ENCODE measurements at places on chromosomes 3 and 15.
A peak's percentile ranks its signal among the peaks of the same experiment; 100 is the strongest.

DNA sequence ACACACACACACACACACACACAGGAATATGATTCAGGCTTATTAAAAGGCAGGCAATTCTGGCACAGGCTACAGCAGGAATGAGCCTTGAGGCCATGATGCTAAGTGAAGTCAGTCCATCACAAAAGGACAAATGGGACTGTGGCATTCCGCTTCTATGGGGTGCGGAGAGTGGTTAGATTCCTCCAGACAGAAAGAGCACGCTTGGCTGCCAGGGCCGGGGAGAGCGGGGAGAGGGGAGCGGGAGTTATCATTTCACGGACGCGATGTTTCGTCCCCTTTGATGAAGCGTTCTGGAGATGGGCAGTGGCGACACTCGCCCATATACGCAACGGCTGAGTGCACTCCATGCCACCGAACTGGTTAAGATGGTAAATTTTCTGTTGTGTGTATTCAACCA lies 58.5 kb upstream of the FAM174B start:
- peaks cover 43% of the 10 kb centered on the region for H3K27me3 ChIP-seq
- peak overlapping the region; percentile 92 for H3K4me3 ChIP-seq
- DNase-seq: peak; percentile 80
- no peak overlapping the region for H3K27ac ChIP-seq

DNA sequence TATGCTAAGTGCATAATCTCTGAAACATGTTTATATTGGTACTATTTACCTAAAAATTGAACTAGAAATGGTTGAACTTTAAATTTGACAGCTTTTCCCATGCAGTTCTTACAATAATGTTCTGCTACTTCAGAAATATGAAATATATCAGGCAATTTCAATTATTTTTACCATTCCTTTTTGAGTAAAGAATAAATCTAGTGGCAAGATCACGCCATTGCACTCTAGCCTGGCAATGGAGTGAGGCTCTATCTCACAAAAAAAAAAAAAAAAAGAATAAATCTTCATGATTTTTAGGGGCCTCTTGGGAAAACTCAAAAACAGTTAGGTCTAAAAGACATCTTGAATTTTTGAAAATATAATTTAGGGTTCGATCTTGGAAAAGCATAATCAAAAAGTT lies 10.6 kb upstream of the DNAAF4 start:
- H3K4me1 ChIP-seq: no peaks in the 10 kb centered on the region
- H3K27ac ChIP-seq: no peak overlapping the region
- no peaks in the 10 kb centered on the region for H3K36me3 ChIP-seq
- no peak for DNase-seq
- no peaks in the 10 kb centered on the region for H3K27me3 ChIP-seq

DNA sequence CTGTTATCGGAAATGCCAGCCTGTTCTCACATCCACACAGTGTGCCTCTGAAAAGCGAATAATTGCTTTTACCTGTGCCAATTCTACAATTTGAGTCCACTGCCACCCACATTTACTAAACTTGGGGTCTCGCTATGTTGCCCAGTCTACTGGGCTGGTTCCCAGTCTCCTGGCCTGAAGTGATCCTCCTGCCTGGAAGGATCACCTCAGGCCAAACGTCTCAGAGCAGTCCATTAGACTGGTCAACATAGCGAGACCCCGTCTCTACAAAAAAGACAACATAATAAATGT lies 827 bp upstream of the INO80 start:
- H3K36me3 ChIP-seq: no peaks in the 10 kb centered on the region
- H3K4me3 ChIP-seq: peak overlapping the region; percentile 92
- no peak for DNase-seq
- no peaks in the 10 kb centered on the region for H3K27me3 ChIP-seq
- H3K4me1 ChIP-seq: no peaks in the 10 kb centered on the region

DNA sequence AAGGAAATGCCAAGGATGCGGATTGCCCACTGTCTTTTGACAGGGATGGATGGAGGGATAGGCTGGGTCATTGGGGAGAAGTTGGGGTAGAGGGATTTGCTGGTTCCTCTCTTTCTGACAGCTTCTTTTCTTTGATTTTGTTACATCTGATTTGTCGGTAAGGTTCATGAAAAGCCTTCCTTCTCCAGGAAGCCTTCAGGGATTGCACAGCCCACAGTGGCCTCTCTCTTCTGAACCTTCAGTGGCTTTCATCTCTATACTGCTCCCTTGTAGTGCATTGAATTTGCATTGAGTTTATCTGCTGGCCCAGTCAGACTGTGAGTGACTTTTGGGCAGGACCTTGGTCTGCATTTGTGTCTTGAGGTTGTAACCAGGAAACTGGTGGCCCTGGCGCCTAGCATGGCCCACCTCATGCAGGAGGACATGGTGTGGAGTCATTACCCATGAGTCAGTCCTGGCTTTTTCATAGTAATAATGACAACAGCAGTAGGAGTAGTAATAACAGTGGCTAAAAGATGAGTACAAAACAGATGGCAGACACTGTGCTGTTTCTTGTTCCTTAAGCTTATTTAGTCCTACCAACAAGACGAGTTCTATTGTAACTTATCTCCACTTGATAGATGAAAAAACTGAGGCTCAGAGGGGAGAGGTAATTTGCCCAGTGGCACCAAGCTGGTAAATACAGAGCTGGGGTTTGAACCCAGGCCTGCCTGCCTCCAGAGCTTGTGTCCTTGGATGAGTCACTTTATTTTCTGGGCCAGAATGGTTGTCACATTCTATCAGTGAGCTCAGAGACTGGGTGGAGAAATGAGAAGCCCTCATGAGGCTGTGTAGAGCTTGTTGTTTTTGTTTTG lies 28.4 kb downstream of the SMAD6 start:
- H3K4me1 ChIP-seq: peaks cover 16% of the 10 kb centered on the region
- no peak overlapping the region for H3K27ac ChIP-seq
- H3K27me3 ChIP-seq: no peaks in the 10 kb centered on the region
- H3K36me3 ChIP-seq: no peaks in the 10 kb centered on the region
- DNase-seq: no peak

- no peaks in the 10 kb centered on the region for H3K27me3 ChIP-seq
- H3K27ac ChIP-seq: peak overlapping the region; percentile 27
- H3K4me3 ChIP-seq: peak overlapping the region; percentile 46
These were observed 31.6 kb upstream of the ACP3 start for GRCh38 chr3:132285620-132285945.

Data from GM23338 (cell line).